ENCODE measurements at places on chromosomes 2 and 18. TPM values are rescaled to one million over a fixed set of nuclear protein-coding genes. Genes with fewer than 3 reads are reported as not detected.

Gene SNED1
- 9.5 TPM for polyA plus RNA-seq

Gene IL37
- not detected for polyA plus RNA-seq

GRCh38 chr2:150143087-150143536 lies 344.4 kb downstream of the RND3 start:
- no peak for DNase-seq

Gene HOXD13
- not detected for polyA plus RNA-seq

Gene OTX1
- polyA plus RNA-seq = not detected

DNA sequence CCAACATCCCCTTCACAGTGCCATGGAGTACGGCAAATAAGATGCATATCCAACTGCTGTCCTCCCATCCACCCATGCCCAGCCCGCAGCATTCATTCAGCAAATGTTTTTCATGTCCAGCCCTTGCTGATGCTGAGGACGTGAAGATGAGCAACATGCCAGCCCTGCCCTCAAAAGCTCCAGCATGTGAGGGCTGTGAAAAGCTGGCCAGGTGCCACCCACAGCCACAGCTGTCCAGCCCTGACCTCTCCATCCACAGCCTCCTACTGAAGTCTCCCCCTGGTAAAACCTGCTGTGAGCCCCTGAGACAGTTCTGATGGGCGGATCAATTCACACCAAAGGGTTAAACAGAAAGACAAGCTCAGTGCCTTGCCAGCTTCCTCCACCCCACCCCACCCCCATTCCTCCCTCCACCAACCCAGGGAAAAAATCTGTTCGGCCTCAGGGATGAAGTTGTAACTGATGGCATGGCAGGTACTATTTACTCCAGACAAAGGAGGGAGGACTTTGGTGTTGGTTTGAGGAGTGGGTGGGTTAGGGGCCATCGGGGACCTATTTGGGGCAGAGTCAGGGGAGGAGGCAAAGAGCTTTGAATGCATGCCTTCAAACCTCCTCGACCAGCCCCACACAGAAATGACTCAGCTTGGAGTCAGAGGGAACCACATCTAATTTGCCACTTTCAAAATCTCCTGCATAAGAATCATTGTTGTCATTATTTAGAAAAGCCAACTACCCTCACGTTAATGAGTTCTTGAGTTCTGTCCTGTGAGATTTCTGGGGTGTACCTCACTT lies 4.3 kb downstream of the ZBTB7C start:
- DNase-seq = no peak

GRCh38 chr2:74008761-74009395 lies 24.2 kb downstream of the TET3 start:
- DNase-seq = no peak

Gene CPS1
- 0.74 TPM for polyA plus RNA-seq

Gene KATNAL2
- 3.0 TPM for polyA plus RNA-seq

Gene ORC4
- 10.6 TPM for polyA plus RNA-seq

DNA sequence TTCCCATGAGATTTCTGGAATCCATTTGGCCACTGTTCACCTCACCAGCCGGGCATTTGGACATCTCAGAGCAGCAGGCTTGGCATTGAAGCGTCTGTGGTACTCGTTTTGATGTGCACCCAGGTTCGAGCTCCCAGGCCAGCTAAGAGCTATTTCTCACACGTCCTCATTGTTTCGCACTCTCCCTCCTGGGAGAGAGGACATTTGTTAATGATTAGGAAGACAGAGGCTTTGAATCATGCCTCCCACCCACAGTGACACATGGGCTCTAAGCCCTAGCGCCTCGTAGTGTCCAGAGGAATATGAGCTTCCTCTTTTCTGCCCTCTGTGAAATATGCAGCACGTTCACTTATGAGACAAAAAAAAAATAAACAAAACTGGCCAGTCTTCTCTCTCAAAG lies 361.8 kb downstream of the RND3 start:
- DNase-seq = no peak

DNA sequence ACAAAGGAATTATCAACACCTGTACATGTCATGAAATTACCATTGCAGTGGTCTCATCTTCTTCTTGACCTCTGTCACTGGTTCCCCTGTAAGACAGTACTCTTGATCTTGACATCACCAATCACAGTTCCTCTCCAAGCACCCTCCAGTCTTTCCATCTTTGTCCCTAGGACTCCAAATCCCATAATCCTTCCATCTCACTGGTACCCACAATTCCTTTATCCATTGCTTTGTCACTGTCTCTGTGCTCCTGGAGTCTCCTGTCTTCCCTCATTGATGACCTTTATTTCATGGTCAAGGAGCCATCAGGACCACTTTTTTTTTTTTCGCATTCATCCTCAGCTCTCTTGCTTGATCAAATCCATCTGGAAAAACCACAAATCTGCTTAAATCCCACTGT lies 56.7 kb downstream of the COL4A3 start:
- no peak for DNase-seq

Gene NAB1
- 14.6 TPM for polyA plus RNA-seq

- no peak for DNase-seq
Observed at GRCh38 chr2:196080526-196080925, 11.9 kb upstream of the DNAH7 start.

- DNase-seq = no peak
Observed at GRCh38 chr2:188765522-188766470, 208.4 kb upstream of the COL3A1 start.

- DNase-seq = no peak
Observed at GRCh38 chr2:112026509-112026908, 28.6 kb upstream of the TMEM87B start.

DNA sequence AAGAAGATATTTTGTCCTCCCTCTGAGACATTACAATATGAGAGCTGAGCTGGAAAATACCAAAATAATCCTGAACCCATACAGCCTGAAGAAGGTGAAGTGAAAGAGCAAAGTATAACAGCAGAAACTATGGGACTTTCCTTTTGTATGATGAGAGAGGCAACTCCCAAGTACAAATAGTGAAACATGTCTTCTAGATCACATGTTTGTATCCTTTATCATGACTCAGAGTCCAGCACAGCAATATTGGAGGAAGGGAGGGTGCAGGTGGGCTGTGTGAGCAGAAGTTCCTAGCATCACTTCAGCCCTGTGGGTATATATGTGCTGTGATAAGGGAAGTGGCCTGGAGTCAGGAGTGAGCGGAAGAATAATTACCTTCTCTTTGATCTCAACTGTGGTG lies 265.6 kb upstream of the NRXN1 start:
- DNase-seq = no peak

DNA sequence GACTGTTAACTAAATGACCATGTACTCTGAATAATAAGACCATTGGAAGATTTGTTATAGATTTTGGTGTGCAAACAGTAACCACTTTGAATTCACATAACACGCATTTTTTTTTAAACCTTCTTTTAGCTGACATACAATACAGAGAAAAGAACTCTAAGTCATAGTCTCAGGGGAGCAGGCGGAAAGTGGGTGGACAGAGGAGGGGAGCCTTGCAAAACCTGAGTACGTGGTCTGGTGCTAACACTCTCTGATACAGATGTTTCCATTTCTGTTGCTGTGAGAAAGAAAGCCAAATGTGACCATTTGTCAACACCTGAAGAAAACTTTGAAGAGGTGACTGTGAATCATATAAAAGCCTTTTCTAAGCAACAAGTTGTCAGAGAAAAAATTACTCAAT lies 151.8 kb upstream of the GCFC2 start:
- DNase-seq = no peak

GRCh38 chr2:85468704-85469349 lies 50.3 kb downstream of the SH2D6 start:
- peak; percentile 32 for DNase-seq

- no peak for DNase-seq
Observed at GRCh38 chr2:94956797-94957391, 68.6 kb upstream of the MAL start.

Gene CGREF1
- 0.61 TPM for polyA plus RNA-seq

Gene NCKAP5
- polyA plus RNA-seq = 0.39 TPM

All from spleen (tissue), 13 donors.